ENCODE measurements at places on chromosomes 13 and 19.

DNA sequence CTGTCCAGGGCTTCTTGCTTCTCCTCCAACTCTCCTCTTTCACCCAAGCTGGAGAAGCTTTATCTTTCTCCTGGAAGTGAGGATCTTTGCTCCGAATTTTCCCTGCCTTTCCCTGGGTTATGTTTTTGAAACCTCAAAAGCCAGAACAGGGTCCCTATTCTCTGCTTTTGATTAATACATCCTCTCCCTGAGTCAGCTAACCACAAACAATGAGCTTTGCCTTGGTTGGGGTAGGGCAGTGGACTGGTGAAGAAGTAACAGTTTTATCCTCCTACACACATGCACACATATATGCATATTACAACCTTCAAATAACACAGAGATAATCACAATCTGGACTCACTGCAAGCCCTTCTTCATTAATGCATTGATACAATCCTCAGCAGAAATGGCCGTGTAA, 44.6 kb downstream of the DLEU7 start:
- no peak for DNase-seq

DNA sequence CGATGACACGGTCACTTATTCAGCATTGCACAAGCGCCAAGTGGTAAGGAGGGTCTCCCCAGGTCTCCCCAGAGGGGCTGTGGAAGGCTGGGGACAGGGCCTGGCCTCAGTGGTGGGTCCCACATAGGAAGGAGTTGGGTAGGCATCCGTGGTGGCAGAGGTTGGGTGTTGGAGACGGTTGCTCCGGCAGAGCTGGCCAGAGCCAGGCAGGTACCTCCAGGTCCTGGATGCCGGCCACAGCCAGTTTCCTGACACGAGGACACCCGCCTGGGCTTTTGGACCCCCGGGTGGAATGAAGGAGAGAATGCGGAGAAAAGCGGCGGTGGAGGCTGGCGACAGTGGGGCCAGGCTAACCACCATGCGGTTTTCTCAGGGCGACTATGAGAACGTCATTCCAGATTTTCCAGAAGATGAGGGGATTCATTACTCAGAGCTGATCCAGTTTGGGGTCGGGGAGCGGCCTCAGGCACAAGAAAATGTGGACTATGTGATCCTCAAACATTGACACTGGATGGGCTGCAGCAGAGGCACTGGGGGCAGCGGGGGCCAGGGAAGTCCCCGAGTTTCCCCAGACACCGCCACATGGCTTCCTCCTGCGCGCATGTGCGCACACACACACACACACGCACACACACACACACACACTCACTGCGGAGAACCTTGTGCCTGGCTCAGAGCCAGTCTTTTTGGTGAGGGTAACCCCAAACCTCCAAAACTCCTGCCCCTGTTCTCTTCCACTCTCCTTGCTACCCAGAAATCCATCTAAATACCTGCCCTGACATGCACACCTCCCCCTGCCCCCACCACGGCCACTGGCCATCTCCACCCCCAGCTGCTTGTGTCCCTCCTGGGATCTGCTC, 1.3 kb upstream of the FFAR1 start:
- peak; percentile 10 for DNase-seq

DNA sequence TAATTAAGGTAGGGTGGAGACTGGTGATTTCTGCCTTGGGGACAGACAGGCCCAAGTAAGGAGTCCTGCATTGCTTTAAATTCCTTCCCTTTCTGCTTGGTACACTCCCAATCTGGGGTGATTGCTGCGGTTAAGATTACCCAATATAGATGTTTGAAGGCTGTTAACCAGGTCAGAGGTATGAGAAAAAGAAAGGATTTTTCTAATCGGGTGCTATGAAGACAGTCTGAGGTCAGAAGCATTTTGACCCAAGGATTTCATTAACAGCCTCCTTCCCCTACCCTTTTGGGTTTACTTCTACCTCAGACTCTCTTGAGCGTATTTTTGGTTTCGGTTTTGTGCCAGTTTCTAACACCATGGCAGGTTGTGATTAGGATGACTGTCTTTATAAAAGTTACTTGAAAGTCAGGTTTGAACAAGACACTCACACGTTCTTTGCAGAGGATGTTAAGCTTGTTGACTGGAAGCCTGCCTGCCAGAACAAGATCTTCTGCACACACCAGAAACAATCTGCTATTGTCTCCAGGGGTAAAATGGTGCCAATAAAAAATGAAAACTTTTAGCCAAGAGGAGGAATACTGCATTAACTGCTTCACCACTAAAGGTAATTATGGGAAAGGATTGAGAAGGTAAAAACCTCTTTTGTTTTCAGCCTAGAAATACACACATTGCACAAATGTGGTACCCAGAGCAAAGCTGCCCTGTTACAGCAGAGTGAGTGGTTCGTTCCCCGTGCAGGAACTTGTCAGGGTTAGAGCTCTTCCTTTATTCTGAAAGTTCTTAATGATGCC, 108.8 kb downstream of the NDFIP2 start:
- peak; percentile 2 for DNase-seq

- no peak for DNase-seq
Measured at GRCh38 chr13:91574766-91575165, 176.3 kb downstream of the GPC5 start.

- DNase-seq = peak; percentile 26
Measured at GRCh38 chr19:590396-590745, 690 bp downstream of the HCN2 start.

DNA sequence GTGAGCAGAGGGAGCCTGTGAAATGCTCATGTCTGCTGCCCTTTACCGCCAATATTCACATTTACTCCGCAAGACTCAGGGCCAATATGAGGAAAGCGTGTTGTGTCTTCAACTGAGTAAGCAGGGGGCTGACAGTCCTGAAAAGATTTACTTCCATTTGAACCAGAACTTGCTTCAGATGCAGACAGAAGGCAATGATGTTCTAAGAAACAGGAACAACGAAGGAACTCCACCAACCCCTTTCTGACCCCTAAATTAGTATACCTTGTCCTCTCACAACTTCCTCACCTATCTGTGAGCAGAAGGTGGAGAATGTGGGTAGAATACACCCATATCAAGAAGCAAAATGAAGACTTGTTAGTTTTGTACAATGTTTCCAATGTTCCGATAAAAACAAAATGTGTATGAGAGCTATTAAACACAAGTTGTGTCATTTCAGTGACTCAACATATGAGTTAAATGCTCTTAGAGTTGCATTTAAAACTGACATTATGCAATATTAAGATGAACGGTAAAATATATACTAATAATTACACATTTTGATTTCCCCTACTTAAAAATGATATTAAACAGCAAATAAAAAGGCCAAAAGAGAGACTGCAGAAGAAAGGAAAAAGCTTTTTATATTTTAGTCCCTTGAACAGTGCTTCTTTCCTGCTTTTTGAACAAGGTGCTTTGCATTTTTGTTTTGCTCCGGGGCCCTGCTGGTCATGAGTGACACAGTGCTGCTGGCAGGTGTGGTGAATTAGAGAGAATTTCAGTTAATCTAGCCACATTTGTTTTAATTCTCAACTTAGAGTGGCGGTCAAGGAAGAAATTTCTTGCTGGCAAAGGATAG, 16.0 kb downstream of the TMEM272 start:
- no peak for DNase-seq

DNA sequence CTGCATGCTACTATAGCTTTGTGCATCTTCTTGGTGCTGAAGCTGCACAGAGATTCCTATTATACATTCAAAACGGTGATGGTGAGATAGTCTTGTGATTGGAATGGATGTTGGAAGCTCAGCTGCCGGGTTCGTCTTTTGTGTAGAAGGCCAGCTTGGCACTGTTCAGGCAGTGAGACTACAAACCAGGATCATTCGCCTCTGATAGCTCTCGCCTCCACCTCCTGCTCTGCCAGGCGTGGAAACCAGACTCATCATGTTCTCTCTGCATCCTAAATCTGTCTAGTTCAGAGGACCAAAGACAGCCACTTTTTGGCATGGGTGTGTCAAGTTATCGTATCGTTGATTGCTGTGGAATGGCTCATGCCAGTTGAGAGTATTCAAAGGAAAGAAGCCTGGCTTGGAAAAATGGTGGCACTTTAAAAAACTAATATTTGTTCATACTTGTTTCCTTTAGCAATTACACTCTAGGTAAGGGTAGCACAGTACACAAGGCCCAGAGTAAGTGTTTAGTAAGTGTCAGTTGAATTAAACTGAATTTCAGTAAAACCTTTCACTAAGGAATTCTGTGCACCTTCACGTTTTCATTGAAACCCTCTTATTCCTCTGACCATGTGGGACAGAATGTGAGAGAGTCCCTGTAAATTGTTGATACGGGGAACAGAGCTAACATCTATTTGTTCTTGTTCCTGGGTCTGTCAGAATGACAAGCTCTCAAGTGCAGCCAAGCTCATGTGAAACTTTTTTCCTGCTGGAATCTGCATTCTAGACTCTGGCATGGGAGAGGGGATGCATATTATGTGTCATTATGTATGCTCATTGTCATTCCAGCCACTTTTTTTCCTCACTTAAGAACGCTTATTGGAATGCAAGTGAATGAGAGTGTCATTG, 69.8 kb downstream of the DPY19L3 start:
- DNase-seq = no peak

GRCh38 chr19:43966079-43966694, 15.2 kb downstream of the ZNF221 start:
- no peak for DNase-seq

DNA sequence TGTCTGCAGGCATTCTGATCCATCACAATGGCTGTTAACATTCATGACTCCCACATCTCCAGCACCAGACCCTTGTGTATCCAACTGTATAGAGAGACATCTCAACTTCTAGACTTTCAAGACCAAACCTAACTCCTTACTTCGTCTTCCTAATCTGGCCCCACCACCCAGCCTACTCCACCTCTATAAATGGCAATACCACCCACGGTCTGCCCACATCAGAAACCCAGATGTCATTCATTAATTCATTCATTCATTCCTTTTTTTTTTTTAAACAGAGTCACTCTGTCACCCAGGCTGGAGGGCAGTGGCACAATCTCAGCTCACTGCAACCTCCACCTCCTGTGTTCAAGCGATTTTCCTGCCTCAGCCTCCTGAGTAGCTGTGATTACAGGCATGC, 10.4 kb downstream of the GPR42 start:
- no peak for DNase-seq

Measured in NCI-H1105 treated with DMSO at 0.1 percent for 48 hours (cell line).